ENCODE measurements at places on chromosomes 2 and 18. TPM values are rescaled to one million over a fixed set of nuclear protein-coding genes. Genes with fewer than 3 reads are reported as not detected.
A peak's percentile ranks its signal among the peaks of the same experiment; 100 is the strongest.

MATN3 gene
- 0.19 TPM for total RNA-seq

UGT1A8 gene
- total RNA-seq, result not detected

SPP2 gene
- total RNA-seq, result not detected

ERBB4 gene
- total RNA-seq, result 12.8 TPM

CXCR1 gene
- total RNA-seq, result 0.94 TPM

NYAP2 gene
- total RNA-seq, result not detected

SCN7A gene
- total RNA-seq, result 14.0 TPM

MRO gene
- total RNA-seq, result 1.1 TPM

RHOB gene
- total RNA-seq, result 105 TPM

ACADL gene
- total RNA-seq, result 2.1 TPM

ZBTB14 gene
- 9.4 TPM for total RNA-seq

ZSWIM2 gene
- total RNA-seq, result not detected

LYPD1 gene
- not detected for total RNA-seq

- no peak for DNase-seq
Measured at GRCh38 chr18:72375618-72376017, 168.5 kb downstream of the CBLN2 start.

- DNase-seq, result no peak
Measured at GRCh38 chr2:214652473-214652872, 157.0 kb downstream of the BARD1 start.

- no peak for DNase-seq
Measured at GRCh38 chr18:32284284-32284683, 94.4 kb downstream of the MEP1B start.

DNA sequence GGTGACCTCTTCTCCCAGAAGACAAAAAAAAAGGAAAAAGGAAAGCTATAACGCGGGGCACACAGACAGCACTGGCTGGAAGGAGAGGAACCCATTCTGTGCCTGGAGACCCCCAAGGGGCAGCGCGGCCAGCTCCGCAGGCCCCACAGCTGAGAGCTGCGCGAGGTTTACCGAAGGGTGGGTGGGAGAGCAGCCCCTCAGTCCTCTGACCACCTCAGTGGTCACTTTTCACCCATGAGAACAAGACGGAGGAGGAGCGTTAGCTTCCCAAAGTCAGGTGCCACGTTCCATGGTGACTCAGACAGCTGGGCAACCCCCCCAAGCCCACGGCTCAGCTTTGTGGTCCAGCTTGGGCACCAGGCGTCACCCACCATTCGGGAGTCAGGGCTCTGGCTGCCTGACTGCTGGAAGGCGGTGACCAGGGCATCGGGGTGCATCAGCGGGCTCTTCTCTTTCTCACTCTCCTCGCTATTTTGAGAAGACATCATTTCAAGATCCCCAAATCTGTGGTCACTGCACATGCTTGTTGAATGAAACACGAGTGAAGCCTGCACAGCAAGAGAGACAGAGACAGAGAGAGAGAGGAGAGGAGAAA is 35.2 kb downstream of the RPL31 start:
- DNase-seq, result no peak

DNA sequence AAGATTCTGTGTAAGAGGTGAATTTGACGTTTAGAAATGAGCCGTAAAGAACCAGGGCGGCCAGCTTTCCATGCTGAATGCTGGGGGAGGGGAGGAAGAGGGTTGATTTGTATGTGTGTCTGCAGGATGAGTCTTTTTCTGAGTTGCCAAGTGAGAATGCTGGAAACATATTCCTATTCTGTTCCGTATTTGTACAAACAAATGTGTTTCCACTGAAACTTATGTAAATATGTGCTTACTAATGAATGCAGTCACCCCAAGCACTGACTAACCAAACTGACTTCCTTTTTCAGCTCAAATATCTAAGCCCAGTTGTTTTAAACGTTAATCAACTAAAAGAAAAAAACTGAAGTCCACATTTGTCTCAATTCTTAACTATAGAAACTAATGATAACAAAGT is 74.9 kb upstream of the APCDD1 start:
- no peak for DNase-seq

DNA sequence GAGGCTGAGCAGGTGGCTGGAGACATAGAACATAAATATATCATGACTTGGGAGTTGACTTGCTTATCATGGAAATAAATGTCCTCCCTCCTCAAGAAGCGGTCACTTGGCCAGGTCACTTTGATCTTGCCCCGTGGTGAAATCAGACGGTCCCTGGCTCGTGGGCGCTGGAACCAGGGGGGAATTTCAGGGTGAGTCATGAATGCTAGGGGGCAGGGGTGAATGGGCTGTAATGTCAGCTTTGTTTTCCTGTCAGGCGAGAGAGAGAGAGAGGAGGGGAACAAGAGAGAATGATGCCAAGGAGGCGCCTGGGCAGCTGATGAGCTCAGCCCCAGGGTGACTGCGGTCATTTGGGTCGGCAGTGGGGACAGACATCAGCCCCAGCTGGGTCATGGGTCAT is 47.7 kb downstream of the RRM2 start:
- no peak for DNase-seq

DNA sequence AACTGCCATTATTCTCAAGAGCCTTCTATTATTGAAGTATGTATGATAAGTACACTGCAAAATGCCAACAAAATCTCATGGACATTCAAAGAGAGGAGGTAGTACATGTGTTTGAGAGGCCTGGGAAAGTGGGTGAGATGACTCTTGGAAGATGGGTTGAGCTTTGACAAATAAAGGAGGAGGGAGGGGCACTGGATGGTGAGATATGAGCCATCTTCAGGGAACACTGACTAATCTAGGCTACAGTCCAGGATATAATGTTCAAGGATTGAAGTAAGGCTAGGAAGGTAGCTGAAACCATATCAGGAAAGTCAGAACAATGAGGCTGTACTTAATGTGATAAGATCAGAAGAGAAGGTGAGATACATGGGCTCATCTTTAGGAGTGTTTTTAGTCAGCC is 559.7 kb downstream of the ZEB2 start:
- no peak for DNase-seq

DNA sequence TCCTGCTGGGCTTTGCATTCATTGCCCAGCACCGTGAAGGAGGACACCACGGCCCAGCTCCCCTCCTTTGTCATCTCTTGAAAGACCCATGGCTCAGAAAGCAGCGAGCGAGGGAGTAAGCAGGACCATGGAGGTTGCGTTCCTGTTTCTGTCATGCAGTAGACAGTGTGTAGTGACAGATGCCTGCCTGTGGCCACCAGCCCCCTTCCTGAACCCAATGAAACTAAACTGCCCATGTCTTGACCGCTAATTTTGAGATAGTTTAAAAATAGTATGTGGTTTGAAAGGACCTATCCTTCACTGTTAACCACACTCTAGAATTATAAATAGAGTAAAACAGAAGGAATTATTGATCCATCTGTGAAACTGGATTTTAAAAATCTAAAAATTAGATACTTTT is 88.2 kb downstream of the ASAP2 start:
- DNase-seq, result no peak

DNA sequence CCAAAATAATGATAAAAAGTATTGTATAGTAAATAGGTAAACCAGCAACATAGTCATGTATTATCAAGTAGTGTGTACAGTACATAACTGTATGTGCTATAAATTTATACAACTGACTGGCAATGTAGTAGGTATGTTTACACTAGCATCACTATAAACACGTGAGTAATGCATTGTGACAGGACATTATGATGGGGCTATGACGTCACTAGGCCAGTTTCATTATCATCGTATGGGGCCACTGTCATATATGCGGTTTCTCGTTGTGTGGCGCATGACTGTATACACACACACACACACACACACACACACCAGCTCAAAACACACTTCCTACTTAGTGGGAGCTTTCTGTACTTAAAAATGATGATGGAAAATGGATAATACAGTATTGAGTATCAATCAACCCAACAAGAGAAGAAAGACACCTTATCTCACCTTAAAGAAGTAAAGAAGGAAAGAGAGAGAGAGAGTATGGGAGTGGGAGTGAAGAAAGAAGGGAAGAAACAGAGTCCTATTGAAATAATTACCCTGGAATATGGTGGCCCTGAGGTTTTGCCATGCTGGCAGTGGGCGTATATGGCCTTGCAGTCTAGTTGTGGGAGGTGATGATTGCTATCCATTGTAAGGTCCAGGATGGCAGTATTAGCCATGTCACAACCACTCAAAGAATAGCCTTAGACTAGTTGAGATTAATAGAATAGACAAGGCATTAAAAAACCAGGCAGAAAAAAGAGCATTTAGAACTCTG is 186.4 kb upstream of the ZNF521 start:
- no peak for DNase-seq

GRCh38 chr18:8607776-8608742 is 1.2 kb upstream of the RAB12 start:
- DNase-seq, result no peak

GRCh38 chr18:3984163-3984757 is 470.8 kb downstream of the DLGAP1 start:
- no peak for DNase-seq

DNA sequence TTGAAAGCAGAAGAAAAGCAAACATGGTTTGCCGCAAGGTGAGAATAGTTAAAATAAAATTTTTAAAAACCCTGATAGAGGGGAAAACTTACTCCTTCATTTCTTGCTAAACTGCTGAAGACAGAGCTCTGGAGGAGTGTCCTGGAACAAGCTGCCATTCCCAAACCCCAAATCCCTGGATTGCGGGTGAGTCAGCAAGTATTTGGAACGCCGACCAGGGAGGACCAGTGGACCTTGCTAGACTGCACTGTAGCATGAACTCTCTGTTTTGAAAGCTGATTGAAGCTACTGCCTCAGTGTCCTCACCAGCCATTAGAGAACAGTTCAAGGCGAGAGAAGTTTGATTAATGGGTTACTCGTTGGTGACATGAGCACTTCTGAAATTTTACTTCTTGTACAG is 99.4 kb upstream of the RASGRP3 start:
- DNase-seq, result peak; percentile 45

GRCh38 chr2:144194326-144195071 is 325.4 kb downstream of the ZEB2 start:
- no peak for DNase-seq

DNA sequence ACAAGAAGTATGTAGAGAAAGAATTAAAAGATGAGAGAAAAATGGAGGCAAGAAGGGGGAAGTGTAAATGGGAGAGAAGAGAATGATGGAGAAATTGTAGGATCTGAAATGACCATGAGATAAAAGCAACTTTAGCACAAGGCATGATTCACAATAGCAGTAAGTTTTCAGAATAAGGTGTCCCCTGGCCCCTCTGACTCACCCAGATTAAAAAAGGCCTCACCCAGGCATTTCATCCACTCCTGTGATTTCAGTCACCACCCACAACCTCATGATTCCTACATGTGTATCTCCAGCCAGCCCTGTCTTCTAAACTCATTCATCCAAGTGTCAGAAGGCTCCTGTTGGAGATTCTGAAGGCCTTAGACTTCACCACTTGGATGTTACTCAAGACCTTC is 56.6 kb downstream of the SP100 start:
- DNase-seq, result no peak

GRCh38 chr2:169452080-169452479 is 27.2 kb upstream of the BBS5 start:
- no peak for DNase-seq

DNA sequence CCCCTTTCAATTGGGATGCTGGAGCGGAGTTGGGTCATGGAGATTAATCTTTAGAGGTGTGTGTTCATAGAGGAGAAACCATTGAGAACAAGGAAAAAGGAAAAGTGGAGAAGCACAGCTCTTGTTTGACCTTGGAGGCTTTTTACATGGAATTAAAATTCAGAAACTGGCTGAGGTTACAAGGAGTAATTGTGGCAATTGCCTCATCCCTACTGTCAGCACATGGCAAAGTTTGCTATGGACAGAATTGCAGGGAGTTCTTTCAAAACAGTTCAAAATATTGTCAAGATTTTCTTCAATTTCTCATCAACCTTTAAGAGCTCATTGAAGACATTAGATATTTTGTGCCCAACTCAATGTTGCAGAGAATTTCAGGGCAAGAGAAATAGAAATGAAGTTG is 232.7 kb downstream of the SLC8A1 start:
- no peak for DNase-seq

DNA sequence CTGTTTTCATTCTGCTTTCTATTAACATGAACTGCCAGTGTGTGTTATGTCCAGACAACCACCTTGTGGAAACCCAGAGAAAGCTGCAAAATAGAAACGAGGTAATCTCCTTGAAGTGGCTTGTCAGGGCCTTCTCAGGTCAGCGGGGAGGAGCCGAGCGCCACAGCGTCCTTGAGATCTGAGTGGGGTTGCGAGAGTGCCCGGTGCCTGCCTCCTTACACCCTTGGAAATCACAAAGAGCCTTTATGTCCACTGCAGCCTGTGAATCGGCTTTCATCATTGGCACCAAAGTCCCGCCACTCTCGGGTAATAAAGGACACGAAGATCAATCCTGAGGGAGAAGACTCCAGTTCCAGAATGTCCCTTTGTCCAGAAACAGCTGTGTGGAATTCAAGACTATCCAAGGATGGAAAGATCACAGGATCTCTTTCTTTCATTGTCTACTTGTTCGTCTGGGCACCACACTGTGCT is 135.2 kb downstream of the HRH4 start:
- DNase-seq, result no peak

DNA sequence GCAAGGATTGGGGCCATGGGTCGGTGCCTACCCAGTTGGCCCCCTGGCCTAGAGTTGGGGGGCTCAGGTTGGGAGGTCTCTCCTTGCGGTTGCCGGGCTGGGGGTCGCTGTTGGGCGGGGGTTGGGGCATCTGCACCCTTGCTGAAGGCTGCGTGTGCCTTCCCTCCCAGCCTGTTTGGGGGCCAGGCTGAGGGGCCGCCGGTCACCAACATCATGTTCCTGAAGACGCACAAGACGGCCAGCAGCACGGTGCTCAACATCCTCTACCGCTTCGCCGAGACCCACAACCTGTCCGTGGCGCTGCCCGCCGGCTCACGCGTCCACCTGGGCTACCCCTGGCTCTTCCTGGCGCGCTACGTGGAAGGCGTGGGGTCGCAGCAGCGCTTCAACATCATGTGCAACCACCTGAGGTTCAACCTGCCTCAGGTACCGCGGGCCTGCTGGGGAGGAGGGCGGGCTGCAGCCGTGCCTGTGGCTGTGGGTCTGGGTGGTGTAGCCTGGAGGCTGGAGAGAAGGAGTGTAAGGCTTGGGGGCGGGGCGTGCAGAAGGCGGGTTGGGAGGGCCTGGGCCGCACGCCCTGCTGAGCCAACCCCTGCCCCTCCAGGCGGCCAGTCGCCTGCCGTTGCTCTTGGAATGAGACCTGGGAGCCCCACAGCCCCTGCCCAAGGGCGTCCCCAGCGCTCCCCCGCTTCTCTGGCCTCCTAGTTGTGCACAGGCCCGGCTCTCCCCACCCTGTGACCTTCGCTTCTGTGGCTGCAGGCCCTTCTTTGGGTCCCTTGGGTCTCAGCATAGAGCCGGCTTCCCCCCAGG is 7.2 kb upstream of the NEU4 start:
- DNase-seq, result peak; percentile 55

- no peak for DNase-seq
Measured at GRCh38 chr2:3298191-3298590, 79.4 kb downstream of the EIPR1 start.

GRCh38 chr18:51621113-51621863 is 423.8 kb upstream of the MEX3C start:
- DNase-seq, result peak; percentile 27

DNA sequence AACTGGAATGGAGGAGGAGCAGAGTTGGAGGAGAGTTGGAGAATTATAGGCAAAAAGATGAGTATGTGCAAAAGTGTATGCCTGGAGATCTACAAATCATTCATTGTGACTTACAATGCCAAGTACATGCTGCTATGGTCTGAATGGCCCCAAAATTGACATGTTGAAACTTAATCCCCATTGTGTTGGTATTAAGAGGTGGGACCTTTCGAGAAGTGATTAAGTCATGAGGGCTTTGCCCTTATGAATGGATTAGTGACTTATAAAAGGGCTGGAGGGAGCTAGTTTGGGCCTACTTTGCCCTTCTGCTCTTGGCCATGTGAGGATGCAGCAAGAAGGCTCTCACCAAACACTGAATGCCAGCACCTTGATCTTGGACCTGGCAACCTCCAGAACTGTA is 6.3 kb upstream of the RBMS1 start:
- no peak for DNase-seq
